ENCODE measurements at places on chromosomes 3 and 15.
A peak's percentile ranks its signal among the peaks of the same experiment; 100 is the strongest.

DNA sequence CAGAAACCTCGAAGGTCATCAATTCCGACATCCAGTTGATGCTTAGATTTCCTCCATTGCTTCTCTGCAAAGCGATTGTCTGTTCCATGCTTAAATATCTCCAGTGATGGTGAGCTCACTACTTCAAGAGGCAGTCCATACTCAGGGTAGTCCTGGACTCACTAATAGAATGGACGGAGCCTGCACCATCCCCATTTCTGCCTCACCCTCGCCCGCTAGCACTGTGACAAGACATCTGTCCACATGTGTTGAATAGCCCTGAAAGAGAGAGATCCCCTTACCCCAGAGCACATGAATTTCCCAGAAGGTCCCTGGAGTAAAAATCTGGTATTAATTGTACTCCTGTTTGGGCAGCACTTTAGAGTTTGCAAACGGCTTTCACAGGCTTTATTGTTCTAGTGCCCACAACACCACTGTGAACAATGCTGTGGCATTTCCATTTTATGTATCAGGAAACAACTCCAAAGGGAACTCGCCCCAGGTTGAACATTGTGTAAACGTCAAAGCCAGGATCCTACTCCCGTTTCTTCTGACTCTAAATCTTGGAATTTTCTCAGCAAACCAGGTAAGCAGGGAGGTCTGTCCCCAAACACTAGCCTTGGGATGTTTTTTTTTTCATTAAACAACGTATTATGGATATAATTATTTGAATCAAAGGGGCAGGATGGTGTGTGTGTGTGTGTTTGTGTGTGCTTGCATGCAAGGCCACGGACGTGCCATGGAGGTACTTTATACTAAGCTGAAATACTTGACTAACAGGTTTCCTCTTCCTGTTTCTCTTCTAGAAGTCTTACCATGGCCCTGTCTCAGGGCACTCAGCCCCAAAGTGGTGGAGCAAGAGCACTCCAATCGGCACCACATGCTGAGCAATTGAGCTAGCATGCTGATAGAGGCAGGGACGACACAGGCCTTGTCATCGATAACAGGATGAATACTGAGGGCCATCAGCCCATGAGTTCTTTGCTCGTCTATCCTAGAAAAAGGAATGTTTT, 198.3 kb downstream of the OPA1 start:
- no peak for DNase-seq

DNA sequence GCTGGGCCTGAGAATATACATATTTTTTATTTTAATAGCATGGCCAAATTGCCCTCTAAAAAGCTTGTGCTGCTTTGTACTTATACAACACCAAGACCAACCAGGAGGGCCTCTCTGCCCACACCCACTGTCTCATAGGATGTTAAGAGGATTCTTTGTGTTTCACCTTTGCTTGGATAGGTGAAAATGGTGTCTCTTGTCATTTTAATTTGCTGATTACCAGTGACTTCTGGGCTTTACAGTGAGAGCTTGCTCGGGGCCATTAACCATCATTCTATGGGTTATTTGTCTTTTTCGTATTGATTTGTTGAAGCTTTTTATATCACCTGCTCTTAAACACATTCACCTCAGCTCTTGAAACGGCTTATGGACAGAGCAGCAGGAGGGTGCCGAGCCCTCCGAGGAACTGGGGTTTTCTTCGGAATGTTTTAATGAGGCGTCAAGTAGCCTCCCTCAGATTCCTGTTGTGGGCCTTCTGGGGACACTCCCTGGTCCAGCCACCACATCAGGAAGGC, 10.5 kb downstream of the PTH1R start:
- DNase-seq: no peak

GRCh38 chr15:65055201-65055870, 10.1 kb downstream of the SLC51B start:
- DNase-seq: no peak

DNA sequence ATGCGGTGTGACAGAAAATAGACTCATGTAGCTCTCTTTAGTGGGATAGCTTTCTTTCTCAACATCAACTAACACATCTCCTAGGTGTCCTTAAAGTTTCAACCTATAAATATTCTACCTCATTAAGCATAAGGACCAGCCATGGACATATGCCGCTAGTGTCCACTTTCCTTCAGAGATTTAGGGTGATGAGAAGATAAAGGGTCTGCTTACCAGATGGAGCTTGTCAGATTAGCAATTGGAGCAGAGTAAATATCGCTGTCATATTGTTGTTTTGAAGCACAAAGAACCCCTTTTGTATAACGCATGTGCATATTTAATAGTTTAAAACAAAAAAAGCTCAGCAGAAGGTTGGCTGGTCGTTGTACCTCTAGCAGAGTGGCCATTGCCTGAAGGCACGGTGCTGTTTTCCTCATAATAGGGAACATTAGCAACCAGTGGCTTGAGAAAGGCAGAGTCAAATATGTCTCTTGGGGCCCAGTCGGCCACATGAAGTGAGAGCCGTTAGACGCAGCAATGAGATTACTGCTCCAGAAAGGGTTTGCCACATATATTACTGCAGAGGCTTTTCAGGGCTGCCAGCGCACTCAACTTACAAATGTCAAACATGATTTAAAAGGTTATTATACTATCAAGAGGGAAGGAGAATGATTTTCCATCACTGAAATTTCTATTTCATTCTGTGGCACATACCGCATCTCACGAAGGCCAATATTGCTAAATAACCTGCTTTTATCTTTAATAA, 264.2 kb downstream of the ROBO2 start:
- DNase-seq: peak; percentile 34

- DNase-seq: no peak
Measured at GRCh38 chr15:79185199-79185598, 94.6 kb upstream of the RASGRF1 start.

DNA sequence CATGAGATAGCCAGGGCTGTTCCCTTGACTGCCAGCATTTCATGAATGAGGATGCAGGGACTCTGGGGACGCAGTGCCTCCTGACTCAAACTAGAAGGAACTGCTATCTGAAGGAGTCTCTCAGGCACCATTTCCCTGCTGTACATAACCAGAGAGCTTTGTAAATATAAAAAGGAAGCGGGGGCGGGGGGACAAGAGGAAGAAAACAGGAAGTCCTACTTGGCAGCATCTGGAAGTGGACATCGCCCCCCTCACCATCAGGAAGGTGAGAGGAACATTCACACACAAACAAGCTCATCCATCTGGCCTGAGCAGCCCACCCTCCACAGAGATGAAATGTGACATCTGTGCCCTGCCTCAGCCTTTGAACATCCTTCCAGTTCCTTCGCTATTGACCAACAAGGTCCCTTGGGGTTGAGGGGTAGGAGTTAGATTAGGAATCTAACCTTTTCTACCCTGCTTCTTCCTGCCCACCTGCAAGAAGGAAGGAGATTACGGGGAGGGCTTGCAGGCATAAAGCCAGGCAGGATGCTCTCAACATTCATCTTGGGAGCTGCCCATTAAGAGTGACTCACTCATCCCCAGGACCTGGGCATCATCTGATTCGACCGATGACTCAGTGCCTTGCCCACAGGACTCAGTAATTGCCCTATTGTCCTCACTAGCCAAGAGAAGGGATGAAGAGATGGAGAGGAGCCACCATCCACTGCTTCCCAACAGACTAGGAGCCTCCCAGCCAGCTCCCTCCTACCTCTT, 31.9 kb downstream of the SH3BP5 start:
- no peak for DNase-seq

DNA sequence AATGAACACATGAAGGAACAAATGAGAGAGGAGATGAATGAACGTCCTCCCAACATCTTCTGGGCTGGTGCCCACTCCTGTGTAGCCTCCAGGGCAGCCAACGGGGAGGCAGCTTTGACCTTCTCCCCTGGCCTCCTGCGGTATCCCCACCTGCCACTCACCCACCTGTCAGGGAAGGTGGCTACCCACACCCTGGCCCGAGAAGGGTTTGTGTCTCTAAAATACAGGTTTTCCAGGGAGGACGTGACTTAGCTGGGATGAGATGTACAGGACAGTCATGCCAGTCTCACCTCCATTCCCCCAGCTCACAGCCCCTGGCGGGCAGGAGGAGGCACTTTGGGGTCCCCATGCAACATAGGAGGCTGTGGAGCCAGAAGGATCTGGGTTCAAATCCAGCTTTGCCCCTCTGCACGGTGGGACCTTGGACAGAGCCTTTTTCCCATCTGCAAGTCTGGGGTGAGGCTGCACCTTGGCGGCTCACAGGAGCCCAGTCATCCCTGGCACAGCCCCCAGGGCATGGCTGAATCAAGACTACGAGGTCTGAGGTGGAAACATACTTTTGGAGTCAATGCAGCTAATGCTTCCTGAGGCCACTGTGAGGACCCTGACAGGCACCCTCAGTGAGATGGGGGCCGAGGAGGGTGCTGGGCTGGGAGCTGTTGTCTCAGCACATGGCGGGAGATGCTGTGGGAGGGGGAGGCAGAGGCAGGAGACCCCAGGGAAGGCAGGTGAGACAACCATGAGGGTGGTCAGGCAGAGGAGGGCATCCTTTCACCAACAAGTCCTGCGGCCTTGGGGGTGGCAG, 11.1 kb upstream of the PLXND1 start:
- no peak for DNase-seq

- no peak for DNase-seq
Measured at GRCh38 chr3:57910990-57911389, 97.2 kb upstream of the FLNB start.

- DNase-seq: no peak
Measured at GRCh38 chr15:49989498-49989897, 129.5 kb downstream of the ATP8B4 start.

DNA sequence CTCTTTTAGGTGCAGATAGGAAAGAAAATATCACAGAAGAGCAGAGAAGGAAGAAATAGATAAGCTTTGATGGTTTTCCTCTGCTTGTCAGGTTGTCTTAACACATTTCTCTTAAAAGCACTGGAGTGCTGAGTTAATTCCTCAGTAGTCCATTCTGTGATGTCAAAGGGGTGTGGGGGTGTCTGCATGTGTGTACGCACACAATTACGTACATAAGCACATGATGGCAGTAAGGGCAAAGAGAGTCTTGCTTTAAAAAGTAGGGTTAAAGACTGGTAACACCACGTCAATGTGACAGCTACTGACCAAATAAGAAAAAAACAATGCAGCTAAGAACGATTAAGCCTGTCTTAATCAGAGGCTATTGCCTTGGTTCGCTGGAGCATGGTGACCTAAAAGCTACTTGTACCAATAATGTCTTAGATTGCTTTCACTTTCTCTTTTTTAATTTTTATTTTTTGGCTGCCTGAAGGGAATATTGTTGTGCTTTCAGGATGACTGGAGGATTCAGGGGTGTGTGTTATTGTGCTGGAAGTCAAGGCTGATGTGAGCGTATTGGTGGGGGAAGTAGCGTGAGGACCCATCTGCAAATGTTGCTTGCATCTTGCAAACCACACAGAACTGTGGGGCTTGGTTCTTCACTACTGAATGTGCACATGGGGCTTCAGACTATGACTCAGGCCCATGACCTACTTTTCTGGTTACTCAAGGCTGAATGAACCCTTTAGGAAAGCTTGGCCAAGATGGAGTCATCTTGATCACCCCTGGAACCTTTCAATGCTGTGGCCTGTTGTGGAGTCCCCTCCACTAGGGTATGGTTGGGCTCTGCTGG, 417.8 kb upstream of the TPM1 start:
- no peak for DNase-seq

DNA sequence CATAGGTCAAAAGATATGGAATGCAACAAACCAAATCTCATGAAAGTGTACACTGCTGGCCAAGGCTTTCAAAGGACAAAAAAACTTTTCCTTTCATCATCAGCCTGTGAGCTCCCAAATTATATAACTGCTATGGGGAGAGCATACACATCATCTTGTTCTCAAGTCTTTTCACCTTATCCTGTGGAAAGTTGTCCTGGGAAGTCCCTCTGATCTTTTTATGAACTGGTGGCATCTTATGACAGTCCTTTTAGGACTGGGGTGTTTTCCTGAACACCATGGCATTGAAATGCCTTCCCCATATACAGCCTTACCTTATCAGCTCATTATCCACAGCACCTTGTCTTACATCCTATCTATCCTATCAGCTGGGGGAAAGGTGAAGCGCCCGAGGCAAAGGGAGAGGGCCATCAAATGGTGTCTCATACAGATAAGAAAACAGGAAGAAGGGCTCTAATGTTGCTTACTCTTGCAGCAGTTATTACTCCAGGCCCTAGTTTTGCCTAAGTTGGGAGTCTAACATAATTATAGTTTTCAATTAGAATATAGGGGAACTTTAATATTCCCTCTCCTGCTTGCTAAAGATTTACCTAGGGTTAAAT, 61.5 kb upstream of the GOLIM4 start:
- no peak for DNase-seq

DNA sequence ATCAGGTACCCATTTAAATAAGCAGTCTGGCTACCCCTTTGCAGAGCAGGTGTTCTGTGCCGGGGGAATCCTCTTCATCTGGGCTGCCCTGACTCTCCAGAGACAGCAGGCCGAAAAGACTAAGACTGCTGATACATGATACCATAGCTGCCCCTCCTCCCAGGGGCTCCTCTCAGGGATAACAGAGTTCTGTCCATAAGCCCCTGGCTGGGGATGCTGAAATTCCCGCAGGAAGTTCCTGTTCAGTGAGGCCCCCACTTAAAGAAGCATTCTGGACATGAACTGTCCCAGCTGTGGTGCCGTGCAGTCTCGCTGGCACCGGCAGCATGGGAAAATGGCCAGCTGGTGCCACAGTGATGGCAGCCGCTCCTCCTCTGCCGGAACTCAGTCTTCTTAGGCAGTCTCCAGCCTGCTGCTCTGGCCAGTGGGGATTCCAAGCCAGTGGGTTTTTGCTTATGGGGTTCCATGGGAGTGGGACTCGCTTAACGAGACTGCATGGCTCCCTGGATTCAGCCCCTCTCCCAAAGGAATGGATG, 1026.2 kb downstream of the NAALADL2 start:
- DNase-seq: no peak

- no peak for DNase-seq
Measured at GRCh38 chr15:59174835-59175831, 31.5 kb upstream of the LDHAL6B start.

DNA sequence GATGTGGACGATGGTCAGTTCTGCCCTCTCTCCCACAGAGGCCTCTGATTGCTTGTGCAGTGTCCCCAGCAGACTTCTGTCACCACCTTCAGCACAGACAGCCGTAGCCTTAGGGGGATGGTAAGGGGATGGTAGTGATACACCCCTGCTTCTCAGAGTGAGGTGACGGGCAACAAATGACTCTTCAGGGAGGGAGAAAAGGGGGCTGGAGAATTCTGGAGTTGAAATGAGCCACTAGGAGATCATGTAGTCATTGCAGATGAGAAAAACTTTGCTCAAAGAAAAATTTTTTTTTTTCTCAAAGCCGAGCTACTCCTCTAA, 29.6 kb upstream of the TIMP4 start:
- DNase-seq: no peak

GRCh38 chr3:56792193-56792592, 9.6 kb downstream of the ARHGEF3 start:
- DNase-seq: no peak
